ENCODE measurements at places on chromosomes 5 and 9.

GRCh38 chr9:4126996-4127395, 172.9 kb downstream of the GLIS3 start:
- peak; percentile 21 for DNase-seq

- DNase-seq = peak; percentile 21
These were observed 526.7 kb upstream of the WWC1 start for GRCh38 chr5:167764641-167765289.

- DNase-seq = no peak
These were observed 5.1 kb upstream of the CDC42SE2 start for GRCh38 chr5:131258733-131259132.

DNA sequence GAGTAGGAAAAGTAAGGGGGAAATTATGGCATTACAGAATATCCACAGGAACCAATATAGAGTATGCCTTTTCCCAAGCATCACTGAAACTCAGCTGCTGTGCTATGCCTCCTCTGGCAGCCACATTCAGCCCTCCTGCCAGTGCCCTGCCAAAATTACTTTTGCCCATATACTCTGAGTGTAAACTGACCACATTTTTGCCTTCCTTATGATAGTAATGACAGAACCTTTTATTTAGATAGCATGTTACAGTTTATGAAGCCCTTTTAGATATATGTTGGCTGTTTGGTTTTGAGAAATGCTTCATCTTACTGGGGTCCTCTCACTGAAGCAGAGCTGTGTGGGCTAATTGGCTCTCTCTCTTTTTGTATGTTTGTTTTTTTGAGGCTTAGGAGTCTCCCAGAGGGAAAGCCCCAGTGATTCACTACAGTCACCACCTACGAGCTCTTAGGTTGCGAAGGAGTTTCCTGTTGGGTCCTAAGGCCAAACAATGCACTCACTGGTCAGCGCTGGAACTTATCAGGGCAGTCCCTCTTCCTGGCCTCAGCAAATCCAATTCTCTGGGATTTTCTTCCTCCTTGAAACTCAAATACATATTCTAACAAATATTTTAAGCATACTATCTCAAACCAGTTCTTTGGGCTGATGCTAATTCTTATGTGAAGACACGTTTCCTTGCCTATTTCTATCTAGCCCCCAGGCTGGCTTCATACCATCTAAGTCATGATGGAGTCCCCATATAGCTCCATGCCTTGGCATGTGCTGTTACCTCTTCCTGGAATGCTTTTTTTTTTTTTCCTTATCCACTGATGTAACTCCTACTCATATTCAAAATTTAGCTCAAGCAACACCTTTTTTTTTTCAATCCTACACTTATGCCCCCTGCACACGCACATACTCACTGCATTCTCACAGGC, 3.7 kb downstream of the PHF24 start:
- peak; percentile 75 for DNase-seq

GRCh38 chr9:3585606-3586005, 59.8 kb upstream of the RFX3 start:
- no peak for DNase-seq

DNA sequence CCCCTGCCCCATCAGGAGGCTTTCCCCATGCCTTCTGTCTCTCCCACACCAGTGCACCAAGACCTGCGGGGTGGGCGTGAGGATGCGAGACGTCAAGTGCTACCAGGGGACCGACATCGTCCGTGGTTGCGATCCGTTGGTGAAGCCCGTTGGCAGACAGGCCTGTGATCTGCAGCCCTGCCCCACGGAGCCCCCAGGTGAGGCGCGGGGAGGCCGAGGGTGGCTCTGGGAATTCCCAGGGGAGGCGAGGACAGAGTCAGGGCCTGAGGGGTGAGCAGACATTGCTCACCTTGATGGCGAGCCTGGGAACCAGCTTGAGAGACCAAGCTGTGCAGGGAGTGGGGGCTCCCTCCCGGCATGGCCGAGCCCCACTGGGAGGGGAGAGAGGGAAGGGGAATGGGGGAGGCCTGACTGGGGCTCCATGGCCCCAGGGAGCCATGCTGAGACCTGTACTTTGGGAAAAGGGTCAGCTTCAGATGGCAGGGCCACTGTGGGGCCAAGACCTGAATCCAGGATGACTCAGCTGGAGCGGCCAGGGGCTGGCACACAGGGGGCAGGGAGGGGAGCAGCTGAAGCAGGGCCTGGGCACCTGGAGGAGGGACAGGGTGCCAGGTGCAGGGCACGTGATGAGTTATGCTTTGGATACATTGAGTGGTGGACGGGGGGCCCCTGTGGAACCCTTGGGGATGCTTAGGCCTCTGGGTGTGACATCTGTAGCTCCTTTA, 35.2 kb downstream of the FAM163B start:
- no peak for DNase-seq

- no peak for DNase-seq
These were observed 450.9 kb downstream of the CCDC171 start for GRCh38 chr9:16003785-16004184.

- DNase-seq = no peak
These were observed 123.3 kb downstream of the ST8SIA4 start for GRCh38 chr5:100779669-100780375.

DNA sequence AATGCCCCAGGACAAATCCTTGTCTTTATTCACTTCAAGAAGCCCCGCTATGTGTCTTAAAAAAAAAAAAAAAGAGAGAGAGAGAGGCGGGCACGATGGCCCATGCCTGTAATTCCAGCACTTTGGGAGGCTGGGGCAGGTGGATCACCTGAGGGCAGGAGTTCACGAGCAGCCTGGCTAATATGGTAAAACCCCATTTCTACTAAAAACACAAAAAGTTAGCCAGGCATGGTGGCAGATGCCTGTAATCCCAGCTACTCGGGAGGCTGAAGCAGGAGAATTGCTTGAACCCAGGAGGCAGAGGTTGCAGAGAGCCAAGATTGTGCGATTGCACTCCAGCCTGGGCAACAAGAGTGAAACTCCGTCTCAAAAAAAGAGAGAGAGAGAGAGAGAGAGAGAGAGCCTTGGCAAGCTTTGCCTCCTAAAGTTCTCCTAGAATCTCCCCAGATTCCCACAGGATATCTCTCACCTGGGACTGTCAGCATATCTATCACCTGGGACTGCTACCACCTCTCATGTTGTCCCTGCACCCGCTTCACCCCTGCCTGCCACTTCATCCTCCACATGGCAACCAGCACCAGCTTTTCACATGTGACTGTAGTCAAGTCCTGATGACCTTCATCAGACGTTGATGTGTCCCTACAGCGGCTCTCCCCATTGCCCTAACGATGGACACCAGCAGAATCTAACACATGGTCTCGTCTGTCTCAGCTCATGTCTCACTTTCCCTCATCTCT, 5.8 kb downstream of the ITK start:
- no peak for DNase-seq

- no peak for DNase-seq
These were observed 458.3 kb upstream of the BRINP1 start for GRCh38 chr9:119827526-119827925.

- DNase-seq = no peak
These were observed 178.7 kb upstream of the SGCD start for GRCh38 chr5:156148301-156148700.

DNA sequence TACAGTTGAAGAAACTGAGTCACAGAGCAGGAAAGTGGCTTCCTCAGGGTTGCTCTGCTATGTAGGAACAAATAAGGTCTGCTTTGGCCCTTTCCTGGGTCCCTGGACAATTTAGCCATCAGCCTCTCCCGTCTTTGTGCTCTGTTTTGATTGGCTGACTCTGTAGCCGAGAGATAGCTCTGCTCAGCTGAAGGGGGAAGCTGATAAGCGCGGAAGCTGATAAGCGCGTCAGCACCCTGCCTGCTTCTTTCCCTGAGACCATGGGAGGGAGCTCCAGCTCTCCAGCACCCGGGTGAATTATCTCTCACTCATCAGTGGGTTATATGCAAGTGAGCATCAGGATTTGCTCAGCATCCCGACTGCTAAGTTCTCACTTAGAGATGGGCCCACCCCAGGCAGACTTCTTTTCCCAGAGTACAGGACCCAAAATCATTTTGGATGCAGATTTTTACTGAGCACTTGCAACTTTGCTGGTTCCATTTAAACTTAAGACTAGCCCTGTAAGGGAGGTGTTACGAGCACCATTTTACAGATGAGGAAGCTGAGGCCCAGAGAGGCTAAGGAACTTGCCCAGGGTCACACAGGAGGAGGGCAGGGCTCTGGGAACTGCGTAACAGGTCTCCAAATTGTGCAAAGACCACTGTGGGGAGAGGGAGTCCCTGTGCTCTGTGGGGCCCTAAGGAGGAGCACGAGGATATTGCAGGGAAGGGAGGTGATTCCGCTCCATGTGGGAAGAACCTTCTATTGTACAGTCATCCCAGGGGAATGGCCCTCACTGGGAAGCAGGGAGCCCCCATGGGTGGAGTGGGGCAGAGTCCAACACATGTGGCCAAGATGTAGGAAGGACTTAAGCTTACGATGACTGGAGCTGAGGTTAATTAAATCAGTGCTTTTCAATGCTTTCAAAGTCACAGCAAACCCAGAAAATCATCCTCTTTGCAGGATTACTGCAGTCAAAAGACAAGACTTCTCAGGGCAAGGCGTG, 83.7 kb upstream of the ORM1 start:
- peak; percentile 20 for DNase-seq

GRCh38 chr5:137997726-137998213, 35.1 kb downstream of the FAM13B start:
- peak; percentile 5 for DNase-seq

- DNase-seq = peak; percentile 66
These were observed 6.1 kb downstream of the ST6GALNAC4 start for GRCh38 chr9:127910613-127911205.

DNA sequence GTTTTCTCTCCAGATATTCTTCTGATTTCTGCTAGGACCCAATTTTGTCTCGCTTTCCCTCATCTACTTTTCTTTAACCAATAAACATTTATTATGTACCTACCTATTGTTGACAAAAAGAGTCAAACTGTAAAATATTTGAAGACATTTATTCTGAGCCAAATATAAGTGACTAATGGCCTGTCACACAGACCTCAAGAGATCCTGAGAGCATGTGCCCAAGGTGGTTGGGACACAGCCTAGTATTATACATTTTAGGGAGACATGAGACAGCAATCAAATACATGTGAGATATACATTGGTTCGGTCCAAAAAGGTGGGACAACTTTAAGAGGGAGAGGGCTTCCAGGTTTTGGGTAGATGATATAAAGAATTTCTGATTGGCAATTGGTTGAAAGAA, 191.8 kb downstream of the NXNL2 start:
- no peak for DNase-seq

GRCh38 chr9:76445976-76446375, 13.0 kb upstream of the GCNT1 start:
- DNase-seq = no peak

GRCh38 chr9:68974901-68975300, 39.0 kb downstream of the PRKACG start:
- no peak for DNase-seq

- no peak for DNase-seq
These were observed 90.5 kb downstream of the NRG2 start for GRCh38 chr5:139952574-139952973.

DNA sequence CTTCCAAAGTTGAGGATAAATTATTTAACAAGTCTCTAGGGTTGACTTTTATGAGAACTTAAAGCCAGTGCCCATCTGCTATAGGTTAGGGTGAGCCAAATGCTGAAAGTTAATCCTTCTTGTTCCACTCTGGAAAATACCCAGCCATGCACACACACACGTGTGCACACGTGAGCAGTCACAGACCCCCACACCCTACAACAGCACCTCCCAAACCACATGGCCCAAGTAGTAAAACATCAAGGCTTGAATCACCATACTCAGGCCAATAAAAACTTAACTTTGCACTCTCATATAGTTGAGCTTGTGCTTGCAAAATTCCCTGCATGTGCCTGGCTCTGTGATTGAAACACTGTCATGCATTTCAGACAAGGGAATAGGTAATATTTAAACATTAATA, 467.6 kb downstream of the ARHGEF28 start:
- no peak for DNase-seq

DNA sequence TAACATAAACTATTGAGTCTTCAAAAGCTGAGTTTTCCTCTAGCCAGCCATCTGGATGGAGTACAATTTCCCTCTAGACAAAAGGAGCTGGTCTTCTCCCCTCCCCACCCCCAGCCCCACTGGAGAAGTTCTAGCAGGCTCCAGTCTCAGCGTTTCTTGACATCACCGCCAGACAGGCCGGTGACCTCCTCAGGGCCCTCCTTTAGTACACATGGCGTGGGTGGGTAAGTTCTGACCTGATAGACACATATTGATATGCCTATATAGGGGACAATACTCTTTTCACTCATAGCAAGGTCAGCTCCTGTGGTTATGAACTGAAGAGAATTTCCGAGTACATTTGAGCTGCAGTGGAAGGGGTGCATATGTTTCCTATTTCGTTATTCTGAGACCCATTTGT, 27.2 kb downstream of the DNAI1 start:
- no peak for DNase-seq

- DNase-seq = no peak
These were observed 110.5 kb upstream of the KLF4 start for GRCh38 chr9:107600060-107600573.

GRCh38 chr5:14522721-14523120, 58.9 kb upstream of the OTULINL start:
- DNase-seq = no peak

DNA sequence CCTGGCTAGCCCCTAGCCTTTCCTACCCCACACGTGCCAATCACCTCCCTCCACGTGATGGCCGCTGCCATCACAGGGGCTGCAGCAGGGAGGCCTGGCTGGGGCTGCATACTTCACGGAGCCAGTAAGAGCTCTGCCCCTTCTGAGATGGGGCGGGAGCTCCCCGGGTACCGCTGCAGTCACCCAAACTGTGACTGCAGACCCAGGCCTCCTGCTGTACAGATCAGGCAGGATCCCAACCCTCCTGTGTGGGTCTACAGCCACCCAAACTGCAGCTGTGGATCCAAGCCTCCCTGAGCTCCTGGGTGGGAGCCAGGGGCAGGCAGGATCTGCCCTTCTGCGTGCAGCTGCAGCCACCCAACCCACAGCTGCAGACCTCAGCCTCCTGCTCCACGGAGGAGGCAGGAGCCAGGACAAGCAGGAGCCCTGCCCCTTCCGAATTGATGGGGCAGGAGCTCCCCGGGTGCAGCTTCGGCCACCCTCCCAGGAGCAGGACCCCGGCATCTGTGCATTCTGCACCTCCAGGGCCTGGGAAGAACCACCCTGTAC, 3.2 kb upstream of the BTNL9 start:
- no peak for DNase-seq

DNA sequence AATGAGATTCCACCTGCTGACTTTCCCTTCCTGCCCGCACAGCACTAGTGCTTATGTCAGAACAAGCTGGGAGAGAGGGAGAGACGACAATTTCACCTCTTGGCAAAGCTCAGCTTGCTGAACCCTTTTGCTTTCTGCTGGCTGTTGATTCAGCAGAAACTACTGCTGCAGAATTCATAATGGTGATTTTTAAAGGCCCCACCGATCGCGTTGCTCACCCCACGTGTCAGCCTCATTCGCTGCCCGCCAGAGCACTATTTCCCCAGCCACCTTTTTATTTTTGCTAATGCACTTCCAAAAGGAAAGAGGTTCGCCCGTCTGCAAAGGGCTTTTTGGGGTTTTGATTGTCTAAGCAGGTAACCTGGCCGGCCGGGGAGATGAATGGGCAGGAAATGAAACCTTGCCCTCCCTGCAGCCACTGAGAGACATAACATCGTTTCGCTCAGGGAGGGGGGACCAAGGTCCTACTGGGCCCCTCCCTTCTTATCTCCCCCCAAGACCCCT, 1.3 kb downstream of the PPP2R2B start:
- no peak for DNase-seq

Measured in GM23248 (cell line).